Ecto neural progenitor cell (in vitro differentiated cells): ENCODE measurements at places on chromosomes 11 and 22.

DNA sequence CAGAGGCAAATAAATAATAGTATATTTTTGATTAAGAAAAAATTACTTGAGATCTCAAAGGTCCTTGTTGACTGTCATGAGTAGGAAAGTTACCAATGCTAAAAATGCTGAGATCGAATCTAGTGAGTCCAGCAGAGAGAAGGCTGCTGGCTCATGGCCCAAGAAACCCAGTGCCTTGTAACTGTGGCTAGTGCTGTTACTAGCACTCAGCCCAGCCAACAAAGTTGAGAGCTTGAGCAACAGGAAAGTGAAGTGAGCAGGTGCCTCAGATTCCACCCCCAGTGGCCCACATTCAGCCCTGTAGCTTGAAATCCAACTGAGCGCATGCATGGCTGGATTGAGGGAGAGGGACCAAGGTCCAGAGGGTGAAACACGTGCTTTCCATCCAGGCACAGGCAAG is 398.2 kb downstream of the SHANK2 start:
- no peak for DNase-seq

DNA sequence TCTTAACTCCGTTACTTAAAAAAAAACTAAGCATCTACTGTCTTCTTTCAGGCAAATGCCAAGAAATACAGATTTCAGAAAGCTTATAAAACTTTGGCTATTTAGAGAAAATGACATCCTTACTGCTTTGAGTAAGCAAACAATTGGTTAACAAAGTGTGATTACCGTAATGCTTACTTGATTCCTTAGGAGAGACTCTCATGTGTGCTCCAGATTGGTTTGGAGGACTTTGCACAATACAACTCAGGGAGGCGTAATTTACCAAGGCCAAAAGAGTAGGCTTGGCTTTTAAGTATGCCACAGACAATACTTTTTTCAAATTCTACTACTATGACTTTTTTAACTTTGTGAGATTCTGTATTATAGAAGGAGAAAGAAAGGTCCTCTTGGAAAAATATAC is 76.9 kb upstream of the ALKBH3 start:
- DNase-seq = no peak

GRCh38 chr11:109439684-109440083 is 17.7 kb downstream of the C11orf87 start:
- no peak for DNase-seq

DNA sequence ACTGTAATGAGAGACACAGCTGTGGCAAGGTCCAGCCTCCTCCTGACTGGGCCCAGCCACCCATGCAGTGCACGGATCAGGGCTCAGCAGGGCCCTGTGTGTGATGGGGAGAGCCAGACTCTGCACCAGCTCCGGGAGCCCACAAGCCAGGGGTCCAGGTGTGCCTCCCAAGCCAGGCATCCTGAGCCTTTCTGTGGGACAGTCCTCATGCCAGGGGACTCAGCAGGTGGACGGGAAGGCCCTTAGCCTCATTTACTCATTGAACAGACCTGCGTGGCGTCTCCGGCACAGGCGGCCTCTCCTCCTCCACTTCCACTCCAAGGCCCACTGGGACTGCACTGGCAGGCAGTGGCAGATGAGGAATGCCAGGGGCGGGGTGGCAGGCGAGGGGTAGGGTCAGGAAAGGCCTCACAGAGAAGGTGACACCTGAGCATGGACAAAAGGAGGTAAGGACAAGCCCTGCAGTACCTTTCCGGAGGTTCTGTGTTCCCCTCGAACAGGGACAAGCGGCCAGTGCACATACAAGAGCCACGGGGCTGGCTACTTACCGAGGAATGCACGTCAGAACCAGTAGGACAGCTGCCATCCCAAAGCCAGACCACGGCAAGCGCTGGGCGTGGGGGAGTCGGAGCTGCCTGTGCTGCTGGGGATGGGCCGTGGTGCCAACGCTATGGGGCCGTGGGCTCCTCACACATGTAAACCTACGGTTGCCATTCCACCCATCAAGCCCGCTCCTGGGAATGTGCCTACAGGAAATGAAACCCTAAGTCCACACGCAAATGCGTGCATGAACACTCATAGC is 52.7 kb downstream of the IGF2 start:
- DNase-seq = no peak

DNA sequence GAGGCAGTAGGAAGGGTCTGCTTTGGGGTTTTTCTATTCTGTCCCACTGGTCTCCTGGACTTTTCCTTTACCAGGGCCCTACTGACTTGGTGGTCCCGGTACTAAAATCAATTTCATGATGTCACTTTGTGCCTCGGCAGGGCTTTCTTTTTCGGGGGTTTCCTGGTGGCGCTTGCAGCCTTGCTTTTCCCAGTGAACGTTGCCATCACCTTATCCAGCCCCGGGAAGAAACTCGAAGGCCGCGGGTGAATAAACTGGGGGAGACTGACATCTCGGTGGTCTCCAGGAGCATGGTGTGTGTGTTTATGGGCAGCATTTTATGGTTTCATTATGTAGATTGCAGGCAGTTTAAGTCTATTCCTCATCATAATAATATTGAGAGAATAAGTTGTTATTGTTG is 84.4 kb downstream of the KCNQ1 start:
- no peak for DNase-seq

- no peak for DNase-seq
Measured at GRCh38 chr11:101115671-101116160, 13.9 kb downstream of the PGR start.

- no peak for DNase-seq
Measured at GRCh38 chr11:44955015-44955738, 4.5 kb upstream of the TP53I11 start.

GRCh38 chr22:44164031-44164430 is 16.7 kb upstream of the PARVG start:
- no peak for DNase-seq

- no peak for DNase-seq
Measured at GRCh38 chr11:44203270-44204043, 106.5 kb downstream of the ALX4 start.

GRCh38 chr11:111723595-111723994 is 42.6 kb downstream of the PPP2R1B start:
- no peak for DNase-seq

DNA sequence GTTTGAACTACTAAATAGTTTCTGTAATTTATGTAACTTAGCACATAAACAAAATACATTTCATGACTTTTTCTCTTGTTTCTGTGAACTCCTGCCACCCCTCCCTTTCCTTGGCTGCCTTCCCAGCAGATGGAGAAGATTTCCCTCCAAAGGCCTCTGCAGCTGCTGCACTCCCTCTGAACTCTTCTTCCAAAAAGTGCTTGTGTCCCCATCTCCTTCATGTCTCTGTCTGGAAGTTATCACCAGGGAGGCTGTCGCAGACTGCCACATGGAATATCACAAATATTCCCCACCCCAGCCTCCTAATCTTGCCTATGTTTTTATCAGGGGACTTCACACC is 1068.3 kb downstream of the OPCML start:
- no peak for DNase-seq

- DNase-seq = no peak
Measured at GRCh38 chr22:46942799-46943785, 180.6 kb downstream of the TBC1D22A start.

GRCh38 chr11:131664816-131665215 is 294.4 kb downstream of the NTM start:
- DNase-seq = no peak

- DNase-seq = no peak
Measured at GRCh38 chr11:9850224-9850895, 186.5 kb downstream of the SWAP70 start.

GRCh38 chr11:57424792-57425564 is 1.9 kb downstream of the SLC43A3 start:
- no peak for DNase-seq

DNA sequence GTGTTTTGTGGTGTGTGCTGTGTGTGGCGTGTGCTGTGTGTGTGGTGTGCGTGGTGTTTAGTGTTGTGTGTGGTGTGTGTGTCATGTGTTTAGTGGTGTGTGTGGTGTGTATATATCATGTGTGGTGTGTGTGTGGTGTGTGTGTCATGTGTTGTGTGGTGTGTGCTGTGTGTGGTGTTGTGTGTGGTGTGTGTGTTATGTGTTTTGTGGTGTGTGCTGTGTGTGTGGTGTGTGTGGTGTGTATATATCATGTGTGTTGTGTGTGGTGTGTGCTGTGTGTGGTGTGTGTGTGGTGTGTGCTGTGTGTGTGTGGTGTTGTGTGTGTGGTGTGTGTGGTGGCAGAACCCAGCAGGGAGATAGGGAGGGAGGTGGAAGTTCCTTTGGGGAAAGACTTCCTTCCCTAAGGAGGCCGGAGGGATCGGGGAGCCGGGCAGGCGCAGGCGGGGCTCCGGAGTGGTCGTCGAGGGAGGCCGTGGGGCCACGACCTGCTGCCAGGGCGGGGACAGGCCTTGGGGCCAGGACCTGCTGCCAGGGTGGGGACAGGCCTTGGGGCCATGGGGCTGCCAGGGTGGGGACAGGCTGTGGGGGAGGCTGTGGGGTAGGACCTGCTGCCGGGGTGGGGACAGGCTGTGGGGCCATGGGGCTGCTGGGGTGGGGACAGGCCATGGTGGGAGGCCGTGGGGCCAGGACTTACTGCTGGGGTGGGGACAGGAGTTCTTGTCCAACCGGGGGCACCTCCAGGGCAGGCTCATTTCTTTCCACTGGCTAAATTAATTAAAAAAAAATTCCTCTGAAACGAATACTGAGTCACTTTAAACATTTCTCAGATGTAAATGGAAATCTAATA is 15.2 kb downstream of the PIM3 start:
- peak; percentile 58 for DNase-seq

GRCh38 chr22:42969348-42969975 is 45.5 kb downstream of the PACSIN2 start:
- no peak for DNase-seq

DNA sequence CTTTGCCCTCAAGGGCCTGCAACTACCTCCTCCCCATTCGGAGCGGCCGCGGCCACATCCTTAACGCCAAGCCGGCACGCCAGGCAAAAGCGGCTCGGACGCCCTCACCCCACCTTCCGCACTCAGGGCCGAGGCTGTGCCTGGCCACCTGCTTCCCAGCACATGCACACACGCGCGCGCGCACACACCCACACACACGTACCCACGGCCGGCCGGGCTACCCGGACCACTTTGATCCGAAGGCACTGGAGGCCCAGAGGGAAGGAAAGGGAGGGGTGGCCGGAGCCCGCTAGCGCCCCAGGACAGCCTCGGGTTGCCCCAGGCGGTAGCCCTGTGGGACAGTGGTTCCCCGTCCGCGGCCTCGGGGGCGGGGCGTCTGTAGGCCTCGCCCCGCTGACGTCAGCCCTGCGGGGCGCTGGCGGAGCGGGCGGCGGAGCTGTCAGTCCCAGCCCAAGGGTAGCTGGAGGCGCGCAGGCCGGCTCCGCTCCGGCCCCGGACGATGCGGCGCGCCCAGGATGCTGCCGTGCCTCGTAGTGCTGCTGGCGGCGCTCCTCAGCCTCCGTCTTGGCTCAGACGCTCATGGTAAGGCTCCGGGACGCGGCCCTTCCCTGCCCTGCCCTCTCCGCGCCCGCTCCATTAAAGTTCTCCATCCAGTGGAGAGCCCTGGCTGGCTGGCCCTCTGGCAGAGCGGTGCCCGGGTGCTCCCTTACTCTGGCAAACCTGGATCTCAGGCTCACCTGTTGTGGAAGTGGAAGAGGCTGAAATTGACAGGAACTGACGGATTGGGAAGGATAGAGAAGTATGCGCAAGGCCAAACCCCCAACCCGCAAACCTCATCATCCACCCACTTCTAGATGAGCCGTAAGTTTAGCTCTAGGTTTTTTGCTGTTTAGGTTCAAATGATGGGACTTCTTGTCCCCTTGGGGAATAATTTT is at the start of gene IL10RA:
TSS of gene IL10RA (plus strand) at position 442 of the 935 bp plus-strand sequence. CDS start at position 516, 74 bp downstream.
- DNase-seq = peak; percentile 89

- no peak for DNase-seq
Measured at GRCh38 chr11:20353829-20354434, 9.6 kb upstream of the HTATIP2 start.

DNA sequence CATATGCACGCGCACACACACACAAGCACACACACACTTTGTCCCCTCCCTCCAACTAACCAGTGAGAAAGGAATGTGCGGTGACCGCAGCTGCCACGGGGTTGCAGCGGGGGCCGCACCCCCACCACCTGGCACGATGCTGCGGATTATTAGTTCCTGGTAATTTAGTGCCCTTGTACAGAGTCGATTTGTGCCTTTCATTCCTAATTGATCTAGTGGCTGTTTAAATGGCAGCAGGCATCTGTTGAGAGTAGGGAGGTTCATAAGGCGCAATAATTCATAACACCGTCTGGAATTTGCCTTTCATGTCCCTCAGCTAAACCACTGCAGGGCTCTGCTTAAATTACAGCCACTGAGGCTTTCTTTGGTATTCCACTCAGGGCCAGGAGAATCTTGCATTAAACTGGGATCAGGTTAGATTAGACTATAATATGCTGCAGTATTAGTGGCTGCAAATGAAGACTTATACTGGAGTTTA is 113.7 kb downstream of the FEZ1 start:
- DNase-seq = no peak

DNA sequence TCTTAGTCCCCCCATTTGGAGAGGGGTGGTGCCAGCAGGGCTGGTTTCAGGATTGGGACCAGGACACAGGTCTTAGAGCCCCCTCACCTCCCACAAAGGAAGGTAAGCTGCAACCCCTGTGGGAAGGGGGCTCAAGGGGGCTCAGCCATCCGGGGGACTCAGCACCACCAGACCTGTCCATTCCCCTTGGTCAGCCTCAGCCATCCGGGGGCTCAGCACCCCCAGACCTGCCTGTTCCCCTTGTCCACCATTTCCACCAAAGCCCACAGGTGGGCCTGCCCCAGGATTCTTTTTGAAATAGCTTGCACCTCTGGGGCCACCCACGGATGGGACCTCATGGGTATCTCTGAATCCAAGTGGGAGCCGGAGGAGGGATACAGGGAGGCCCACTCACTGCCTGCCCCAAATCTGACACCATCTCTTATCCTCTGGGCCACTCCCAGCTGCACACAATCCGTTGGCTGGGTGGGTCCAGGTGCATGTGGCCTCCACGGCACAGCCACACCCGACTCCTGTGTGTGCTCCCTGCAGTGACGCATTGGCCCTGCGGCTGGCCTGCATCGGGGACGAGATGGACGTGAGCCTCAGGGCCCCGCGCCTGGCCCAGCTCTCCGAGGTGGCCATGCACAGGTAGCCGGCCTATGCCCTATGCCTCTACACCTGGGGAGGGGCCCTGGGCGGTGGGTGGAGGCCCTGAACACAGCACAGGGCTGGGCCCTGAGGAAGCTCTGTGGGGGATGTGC is 15.9 kb downstream of the MCAT start:
- no peak for DNase-seq

DNA sequence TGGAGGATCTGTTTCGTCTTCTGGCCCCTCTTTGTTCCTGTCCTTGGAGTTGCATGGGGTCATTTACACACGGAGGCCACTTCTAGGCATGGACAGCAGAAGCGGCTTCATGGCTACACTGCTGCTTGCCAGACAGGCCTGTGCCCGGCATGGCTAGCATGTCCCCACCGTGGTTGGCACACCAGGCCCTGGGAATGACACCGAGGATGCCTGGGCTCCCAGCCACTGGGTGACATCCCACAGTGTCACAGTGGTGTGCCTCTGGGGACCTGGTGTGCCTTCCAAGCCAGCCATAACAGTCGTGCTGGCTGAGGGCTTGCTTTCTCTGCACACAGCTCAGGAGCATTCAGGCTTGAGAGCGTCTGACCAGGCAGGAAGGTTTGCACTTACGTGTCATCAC is 910.1 kb downstream of the TBC1D22A start:
- no peak for DNase-seq

- DNase-seq = no peak
Measured at GRCh38 chr11:134047586-134047999, 21.3 kb upstream of the JAM3 start.

GRCh38 chr11:29333993-29334775 is 682.6 kb downstream of the KCNA4 start:
- no peak for DNase-seq
